ENCODE measurements at places on chromosomes 1 and 21.

GRCh38 chr1:62590970-62591368 lies 6.4 kb upstream of the ANGPTL3 start:
- DNase-seq = no peak

DNA sequence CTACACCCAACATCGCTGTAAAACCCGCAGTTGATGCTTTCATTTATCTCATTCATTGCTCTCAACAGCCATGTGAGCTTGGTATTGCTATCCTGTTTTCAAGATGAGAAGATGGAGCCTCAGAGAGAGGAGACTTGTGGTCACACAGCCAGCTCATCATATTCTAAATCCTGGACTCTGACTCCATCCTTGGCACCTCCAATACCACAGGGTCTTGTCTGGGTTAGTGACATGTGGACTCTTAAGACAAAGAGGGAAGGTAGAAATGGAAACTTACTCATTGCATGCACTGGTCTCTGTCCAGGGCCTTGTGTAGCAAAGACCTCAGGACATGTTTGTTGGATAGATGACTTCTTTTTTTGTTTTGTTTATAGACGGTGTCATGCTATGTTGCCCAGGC lies 7.0 kb upstream of the RNF19B start:
- no peak for DNase-seq

DNA sequence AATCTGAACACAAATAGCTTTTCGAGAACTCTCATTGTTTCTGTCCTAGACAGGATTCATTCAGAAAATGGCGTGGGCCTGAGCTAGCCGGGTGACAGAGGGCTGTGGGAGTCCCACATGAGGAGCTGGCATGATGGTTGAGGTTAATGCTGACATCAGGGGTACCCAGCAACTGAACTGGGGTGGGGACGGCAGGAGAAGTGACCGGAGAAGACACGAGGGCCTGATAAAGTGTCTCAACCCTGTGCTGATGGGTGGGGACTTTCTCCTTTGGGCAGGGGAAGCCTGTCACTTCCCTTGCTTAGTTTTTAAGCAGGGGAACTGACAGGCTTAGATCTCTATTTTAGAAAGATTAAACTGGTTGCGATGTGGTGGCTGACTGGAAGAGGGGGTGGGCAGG lies 14.6 kb downstream of the CHIT1 start:
- no peak for DNase-seq

DNA sequence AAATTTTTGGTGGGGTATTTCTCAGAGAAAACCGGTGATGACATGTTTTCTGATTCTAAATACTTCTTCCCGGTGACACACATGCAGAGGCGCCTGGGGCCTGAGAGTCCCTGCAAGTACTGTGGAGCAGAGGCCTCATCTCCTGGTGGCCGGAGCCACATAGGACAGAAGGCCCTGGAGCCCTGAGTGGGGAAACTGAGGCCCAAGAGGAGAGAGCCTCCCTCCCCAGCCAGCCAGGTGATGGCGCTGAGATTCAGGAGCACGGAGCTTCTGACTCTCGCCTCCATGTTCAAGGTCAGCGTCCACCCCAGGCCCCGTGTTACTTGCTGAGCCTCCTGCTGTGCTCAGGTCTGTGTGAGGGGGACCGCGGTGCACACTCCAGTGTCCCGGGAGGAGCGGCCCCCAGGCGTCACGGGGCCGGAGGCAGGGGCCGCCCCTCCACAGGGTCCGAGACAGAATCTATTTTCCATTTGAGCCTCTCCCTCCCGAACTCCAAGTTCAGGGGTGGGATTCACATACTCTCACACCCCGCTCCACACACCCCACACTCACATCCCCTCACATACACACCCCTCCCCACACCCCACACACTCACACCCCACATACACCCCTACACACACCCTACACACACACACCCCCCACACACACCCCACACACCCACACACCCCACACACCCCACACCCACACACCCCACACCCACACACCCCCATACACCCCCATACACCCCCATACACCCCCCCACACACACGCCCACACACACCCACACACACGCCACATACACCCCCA lies 43.8 kb downstream of the SLX9 start:
- DNase-seq = no peak

- DNase-seq = no peak
These were observed 272.3 kb upstream of the C1orf105 start for GRCh38 chr1:172148213-172148612.

DNA sequence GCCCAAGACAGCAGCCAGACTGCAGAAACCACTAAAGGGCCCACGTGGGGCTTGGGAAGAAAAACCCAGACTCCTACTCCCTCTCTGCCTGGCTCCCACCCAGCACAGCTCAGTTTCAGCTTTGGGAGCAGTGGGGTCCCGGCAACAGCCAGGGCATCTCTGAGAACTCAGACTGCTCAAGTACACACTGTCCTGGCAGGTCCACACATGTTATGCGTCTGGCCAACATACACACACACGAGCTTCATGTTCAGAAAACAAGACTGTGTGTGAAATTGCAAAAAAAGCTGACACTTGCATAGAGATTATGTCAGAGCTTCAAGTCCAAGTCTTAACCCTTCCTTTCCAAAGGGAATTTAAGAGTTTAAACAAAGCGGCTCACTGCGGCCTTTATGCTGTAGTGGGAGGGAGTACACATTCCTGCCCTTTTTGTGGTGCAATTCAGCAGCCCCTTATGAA lies 136.6 kb upstream of the CD34 start:
- DNase-seq = no peak

DNA sequence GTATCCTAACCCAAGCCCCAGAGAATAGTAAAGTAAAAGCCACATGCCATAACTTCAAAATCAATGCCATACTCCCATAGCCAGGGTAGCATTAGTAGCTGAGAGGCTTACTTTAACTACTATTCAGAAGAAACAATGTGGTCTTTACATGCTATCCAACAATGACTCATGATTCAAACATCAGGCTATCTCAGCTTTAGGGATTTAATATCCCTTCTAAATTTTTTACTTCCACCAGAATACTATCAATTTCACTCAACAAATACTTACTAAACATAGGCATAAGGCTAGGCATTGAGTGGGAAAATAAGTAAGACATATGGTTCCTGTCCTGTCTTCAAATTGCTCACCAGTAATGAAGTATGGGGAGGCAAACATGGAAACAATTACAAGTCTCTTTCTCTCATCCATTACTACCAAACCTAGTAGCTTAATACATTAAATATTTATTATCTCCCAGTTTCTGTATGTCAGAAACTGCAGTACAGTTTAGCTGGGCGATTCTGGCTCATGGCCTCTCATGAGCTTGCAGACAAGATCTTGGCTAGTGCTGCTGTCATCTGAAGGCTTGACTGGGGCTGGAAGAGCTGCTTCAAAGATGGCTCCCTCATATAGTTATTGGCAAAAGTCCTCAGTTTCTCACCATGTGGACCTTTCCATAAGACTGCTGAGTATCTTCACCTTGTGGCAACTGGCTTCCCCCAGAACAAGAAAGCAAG lies 30.7 kb downstream of the EVI5 start:
- no peak for DNase-seq

GRCh38 chr1:234604495-234605398 lies 5.2 kb downstream of the IRF2BP2 start:
- DNase-seq = no peak

- peak; percentile 3 for DNase-seq
These were observed 43.4 kb downstream of the RALGPS2 start for GRCh38 chr1:178768423-178768822.

GRCh38 chr1:45854724-45855123 lies 51.3 kb downstream of the MAST2 start:
- no peak for DNase-seq

DNA sequence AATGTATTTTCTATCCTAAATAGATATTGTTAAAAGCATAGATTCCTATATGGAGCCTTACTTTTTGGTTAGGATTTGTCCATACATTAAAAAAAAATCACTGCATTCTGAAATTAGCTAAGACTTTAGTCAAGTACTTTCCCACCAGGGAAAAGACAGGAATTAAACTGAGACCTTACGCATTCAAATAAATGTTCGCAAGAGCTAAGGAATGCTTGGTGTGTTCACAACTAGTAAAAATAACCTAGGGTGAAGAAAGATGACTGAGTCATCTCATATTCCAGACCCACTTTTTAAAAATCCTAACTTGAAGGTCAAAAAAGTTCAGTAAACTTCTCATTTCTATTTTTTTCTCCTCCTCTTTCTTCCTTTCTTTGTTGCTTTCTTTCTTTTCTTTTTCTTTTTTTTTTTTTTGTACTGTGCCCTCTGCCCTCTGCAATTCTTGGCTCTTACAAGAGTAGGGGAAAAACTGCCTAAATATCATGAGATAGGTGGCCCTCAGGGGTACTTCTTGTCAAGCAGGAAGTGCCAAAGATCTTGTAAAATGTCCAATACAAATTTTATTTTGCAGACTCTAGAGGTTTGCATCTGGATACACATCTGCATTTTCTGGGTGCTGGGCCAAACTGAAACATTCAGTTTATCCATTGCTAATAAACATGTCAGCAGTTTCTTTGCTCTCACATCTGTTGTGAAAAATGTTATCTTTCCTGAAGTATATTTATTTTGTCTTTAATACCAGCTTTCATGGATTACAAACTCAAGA lies 121.4 kb upstream of the GORAB start:
- DNase-seq = no peak

DNA sequence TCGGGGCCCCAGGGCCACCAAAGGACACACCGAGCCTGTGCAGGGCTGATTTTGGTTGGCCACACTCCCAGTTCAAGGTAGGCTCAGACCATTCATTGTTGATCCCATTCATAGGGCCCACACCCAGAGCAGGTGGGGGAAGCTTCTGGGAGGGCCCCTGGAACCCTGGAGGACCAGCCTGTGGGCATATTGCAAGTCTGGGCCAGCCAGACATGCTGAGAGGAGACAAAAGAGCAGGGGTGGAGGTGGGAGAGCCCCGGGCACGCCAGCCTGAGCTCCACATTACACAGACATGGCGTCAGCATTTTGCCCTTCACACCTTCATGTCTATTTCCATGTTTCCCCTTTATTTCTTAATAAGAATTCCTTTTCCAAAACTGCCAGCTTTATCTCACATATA lies 25.7 kb downstream of the PMVK start:
- DNase-seq = no peak

GRCh38 chr1:156772728-156773497 lies 5.6 kb downstream of the PRCC start:
- DNase-seq = no peak

- no peak for DNase-seq
These were observed 14.7 kb upstream of the FABP3 start for GRCh38 chr1:31387612-31388011.

DNA sequence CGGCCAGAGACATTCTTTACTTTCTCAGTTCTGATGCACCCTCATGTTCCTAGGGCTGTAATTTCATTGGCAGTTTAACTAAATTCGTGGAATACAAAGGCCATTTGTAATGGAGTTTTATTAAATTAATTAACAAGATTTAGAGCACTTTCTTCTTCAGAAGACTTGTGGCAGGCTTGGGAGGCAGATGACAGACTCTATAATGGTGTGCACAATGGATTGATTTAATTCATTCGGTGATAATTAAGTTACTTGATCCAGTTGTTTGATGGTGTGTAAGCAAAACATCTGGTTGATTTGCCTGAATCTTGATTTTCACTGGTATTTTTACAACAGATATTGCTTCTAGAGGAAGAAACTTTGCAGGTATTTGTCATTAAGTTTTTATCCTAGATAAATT lies 361.9 kb upstream of the GREM2 start:
- DNase-seq = no peak

DNA sequence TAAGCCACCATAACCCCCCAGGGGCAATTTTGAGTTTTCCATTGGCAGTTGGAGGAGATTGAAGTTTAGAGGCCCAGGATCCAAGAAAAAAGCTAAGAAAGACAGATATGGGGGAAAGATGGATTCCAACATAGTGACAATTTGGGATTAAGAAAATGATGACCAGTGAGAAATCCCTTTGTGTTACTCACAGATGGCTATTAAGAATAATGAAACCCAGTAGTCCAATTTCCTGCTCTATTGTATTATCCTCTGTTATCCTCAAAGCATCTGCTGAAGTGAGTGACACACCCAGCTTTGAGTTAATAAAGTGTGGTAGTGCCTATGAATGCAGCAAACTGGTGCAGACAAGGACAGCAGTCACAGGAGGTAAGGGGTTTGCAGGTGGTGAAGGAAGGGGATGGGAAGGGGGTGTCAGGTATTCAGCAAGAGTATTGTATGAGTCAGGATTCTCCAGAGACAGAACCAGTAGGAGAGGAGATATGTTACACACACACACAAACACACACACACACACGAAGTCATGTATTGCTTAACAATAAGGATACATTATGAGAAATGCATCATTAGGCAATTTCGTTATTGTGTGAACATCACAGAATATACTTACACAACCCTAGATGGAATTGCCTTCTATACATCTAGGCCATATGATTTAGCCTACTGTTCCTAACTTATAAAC lies 112.4 kb upstream of the VANGL1 start:
- no peak for DNase-seq

GRCh38 chr1:107263291-107263915 lies 122.6 kb downstream of the NTNG1 start:
- no peak for DNase-seq

GRCh38 chr1:87134061-87134460 lies 194.6 kb upstream of the LMO4 start:
- no peak for DNase-seq

DNA sequence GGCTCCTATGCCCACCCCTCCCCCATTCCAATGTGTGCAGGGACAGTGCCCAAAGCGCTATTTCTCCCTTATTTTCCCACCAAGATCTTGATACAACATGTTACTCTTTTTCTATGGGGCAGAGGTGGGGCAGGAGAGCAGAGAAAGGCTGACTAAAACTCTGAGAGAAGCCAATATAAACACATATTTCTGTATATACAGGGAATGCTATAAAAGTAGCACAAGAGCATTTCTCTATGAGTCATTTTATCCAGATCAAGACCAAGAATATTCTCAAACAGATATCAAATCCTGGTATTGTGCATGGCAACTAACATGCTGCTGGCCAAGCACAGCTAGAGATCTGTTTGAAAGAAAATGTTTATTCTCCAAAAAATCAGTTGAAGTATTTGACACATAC lies 7.3 kb downstream of the WDR26 start:
- DNase-seq = no peak

- no peak for DNase-seq
These were observed 3.7 kb upstream of the IGSF3 start for GRCh38 chr1:116671072-116671760.

- no peak for DNase-seq
These were observed 13.4 kb downstream of the KCNE1 start for GRCh38 chr21:34498623-34499022.

GRCh38 chr1:154744352-154745035 lies 125.6 kb downstream of the KCNN3 start:
- DNase-seq = no peak

GRCh38 chr1:55981010-55981650 lies 598.2 kb downstream of the PLPP3 start:
- no peak for DNase-seq

DNA sequence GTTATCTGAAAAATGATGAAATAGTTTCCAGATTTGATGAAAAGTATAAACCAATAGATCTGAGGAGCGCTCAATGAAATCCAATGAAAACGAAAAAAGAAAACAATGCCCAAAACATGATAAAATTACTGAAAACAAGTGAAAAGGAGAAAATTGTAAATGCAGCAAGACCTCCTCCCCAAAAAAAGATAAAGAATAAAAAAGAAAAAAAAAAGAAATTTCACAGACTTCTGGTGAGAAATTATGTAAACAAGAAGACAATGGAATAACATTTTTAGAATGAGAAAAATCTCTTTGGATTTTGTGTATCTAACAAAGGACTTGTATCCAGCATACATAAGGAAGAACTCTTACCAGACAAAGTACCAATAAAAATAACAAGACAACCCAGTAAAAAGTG lies 134.2 kb downstream of the DNAH14 start:
- DNase-seq = no peak
